ENCODE measurements at places on chromosomes 2 and 18.
A peak's percentile ranks its signal among the peaks of the same experiment; 100 is the strongest.

- no peak for DNase-seq
These were observed 17.3 kb downstream of the MTA3 start for GRCh38 chr2:42585779-42586178.

DNA sequence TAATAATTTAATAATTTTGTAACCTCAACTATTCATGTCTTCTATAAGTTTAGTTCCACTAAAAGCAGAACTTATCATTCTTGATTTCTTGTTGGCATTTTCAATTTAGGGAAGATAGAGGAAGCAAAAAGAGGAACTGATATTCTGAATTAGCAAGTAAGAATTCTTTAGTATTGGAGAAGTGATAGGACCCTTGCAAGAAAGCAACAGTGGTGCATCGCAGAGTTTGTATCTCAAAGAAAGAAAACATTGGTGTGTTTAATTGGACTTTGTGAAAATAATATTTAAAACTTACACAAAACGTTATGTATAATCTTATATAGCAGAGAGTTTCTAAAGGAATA is 36.5 kb upstream of the TNFRSF11A start:
- no peak for DNase-seq

DNA sequence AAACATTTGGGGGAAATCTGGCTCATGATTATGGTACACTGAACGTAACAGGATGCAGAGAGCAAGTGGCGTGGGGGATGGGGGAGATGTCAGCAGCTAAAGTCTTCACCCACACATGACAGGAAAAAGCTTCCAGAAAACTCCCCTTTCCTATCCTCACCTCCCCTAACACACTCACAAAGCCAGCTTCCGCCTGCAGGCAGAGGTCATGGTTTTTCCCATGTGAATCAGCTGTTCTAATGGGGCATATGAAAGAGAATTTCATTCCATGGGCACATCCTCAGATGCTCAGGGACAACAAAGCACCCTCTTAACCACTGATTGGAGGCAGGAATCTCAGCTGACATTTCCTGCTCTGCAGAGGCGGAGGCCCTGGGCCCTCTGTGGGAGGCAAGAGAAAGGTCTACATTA is 129.1 kb downstream of the TSN start:
- DNase-seq: no peak

DNA sequence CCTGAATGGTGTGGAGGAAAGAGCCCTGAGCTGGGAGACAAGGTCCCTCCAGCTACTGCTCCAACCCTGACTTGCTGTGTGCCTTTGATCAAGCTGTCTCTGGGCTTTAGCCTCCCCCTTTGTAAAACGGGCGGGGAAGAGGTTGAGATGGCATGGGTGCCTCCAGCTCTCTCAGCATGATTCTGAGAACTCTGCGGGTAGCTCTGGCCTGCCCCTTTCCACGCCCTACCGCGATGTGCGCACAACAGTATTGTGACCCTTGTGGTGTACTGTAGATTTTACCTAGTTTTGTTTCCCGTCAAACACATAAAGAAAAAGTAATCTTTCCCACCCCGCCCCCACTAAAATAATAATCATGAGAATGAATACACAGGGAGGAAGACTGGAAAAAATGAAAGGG is 5.3 kb downstream of the CD8A start:
- peak; percentile 93 for DNase-seq

DNA sequence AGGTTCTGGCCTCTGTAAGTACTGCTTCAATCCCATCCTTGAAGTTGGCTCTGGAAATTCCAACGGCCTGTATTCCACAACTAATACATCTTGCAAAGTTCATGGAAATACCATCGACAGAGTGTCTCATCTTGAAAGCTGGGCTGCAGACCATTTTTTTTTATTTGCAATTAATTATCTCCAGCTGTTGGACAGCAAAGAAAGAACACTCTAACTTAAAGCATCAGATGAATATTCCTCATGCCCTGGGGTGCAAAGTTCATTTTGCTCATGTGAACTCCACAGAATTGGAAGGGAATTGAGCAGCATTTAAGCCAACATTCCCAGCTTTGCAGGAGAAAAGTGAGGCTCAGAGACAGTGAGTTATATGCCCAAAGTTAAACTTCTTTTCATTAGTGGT is 96.5 kb upstream of the PIEZO2 start:
- no peak for DNase-seq

GRCh38 chr2:43174368-43174916 is 52.0 kb downstream of the ZFP36L2 start:
- DNase-seq: peak; percentile 66

DNA sequence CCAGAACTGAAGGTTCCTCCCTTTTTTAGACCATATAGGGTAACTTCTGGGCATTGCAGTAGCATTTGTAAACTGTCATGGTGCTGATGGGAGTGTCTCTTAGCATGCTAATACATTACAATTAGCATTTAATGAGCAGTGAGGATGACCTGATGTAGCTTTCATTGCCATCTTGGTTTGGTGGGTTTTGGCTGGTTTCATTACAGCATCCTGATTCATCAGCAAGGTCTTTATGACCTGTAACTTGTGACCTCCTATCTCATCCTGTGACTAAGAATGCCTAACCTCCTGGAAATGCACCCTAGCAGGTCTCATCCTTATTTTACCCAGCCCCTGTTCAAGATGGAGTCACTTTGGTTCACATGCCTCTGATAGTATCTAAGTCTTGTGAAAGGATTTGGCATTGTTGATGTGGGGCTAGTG is 159.0 kb downstream of the TMX3 start:
- no peak for DNase-seq

DNA sequence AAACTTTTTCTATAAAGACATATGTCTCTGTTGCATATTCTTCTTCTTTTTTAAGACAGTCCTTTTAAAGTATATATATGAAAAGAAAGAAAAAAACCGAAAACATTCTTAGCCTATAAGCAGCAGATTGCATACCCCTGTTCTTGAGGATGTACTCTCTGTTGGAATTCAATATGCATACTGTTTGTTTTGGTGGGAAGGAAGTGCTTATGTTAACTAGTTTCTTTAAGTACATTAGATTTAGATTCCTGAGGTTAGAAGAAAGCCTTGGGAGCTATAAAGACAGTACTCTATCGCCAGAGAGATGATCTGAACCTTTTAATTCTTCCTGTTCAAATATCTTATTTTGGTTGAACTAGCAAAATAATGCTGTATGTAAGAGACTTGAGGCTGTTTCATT is 46.8 kb upstream of the TBR1 start:
- no peak for DNase-seq

GRCh38 chr2:21372654-21373053 is 248.9 kb downstream of the TDRD15 start:
- no peak for DNase-seq

- no peak for DNase-seq
These were observed 165.2 kb upstream of the FOSL2 start for GRCh38 chr2:28227498-28227897.

DNA sequence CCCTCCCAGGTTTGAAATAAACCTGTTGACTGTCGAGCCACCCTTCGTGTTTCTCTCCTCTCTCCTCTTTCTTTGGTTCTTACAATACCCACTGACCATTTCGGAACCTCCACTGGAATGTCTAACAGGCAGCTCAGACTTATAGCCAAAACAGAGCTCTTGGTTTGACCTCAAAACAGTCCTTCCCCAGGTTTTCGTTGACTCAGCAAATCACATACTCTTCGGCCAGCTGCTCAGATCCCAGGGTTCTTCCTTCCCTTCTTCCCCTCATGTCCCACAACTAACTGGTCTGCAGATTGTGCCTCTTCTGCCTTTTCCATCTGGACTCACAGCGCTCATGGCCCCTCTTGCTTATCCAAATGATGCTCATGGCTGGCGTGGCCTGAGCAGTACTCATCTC is 4.7 kb downstream of the ARMC9 start:
- DNase-seq: no peak

DNA sequence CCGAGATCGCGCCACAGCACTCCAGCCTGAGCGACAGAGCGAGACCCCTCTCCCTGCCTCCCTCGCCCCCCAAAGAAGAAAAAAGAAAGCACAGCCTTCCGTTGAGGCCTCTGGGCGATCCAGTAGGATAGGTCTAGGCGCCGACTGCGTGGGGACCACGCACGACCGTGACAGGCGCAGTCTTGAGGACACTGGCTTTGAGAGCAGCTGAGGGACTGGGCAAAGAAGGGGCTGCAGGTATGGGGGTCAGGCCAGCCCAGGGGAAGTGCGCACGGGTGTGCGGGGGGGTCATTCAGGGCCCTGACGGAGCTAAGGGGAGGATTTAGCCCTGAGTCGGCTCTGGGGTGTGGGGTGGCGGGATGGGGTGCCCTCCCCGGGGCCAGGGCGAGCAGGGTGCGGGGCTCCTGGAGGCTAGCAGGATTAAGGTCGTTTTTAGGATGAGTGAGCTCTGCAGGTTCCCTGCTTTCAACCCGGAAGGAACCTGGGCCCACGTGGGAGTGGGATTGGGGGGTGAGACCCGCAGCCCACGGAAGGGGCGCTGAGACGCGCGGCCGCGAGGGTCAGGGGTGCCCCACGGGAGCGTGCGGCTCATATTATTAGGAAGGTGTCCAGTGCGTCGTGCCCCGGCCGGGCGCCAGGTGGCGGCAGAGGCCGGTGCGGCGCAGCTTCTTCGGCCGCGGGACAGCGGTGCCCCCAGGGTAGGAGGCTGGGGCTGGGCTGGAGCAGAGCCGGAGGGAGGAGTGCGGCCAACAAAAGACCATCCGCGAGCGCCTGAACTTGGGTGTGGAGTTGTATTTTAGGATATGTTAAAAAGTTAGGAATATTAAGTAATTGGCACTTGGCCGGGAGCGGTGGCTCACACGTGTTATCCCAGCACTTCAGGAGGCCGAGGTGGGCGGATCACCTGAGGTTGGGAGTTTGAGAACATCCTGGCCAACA is 20.5 kb upstream of the ZNF236 start:
- DNase-seq: peak; percentile 51

DNA sequence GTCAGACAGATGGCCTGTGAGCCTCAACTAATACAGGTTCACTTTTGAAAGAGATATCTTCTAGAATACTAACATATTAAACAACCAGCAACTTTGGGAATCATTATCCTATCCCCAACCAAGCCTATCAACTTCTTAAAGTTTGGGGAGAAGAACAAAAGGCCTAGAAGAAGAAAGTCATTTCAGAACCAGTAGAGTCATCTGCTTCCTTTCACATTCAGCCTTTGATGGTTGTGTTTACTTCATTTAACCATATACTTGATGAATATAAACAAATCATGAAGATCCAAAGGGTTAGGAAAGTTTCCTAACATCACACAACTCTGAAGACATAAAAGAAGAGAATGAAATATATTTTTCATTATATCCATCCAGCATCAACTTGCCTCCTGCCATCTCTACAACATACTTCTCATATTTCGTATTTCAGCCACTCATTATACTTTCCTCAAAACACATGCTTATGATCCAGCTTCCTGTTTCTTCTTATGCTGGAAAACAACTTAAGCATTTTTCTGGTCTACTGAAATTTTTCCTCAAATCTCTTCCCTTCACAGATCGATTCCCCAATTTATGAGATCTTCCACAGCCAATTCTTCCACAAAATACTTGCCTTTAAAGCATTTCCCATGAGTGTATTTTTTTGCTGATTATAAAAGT is 114.3 kb downstream of the CACNB4 start:
- no peak for DNase-seq

DNA sequence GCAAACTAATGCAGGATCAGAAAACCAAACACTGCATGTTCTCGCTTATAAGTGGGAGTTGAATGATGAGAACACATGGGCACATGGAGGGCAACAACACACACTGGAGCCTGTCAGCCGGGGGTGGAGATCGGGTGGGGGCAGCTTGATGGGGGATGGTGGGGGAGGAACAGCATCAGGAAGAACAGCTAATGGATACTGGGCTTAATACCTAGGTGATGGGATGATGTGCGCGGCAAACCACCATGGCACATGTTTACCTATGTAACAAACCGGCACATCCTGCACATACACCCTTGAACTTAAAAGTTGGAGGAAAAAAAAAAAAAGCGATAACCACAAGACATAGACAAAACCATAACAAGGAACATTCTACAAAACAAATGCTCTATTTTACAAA is 10.4 kb downstream of the CHMP3 start:
- no peak for DNase-seq

GRCh38 chr2:85648619-85649018 is 19.4 kb downstream of the SFTPB start:
- no peak for DNase-seq

GRCh38 chr18:44871771-44872170 is 191.1 kb downstream of the SETBP1 start:
- no peak for DNase-seq

GRCh38 chr2:85582492-85582891 is 1.7 kb upstream of the VAMP5 start:
- DNase-seq: no peak

DNA sequence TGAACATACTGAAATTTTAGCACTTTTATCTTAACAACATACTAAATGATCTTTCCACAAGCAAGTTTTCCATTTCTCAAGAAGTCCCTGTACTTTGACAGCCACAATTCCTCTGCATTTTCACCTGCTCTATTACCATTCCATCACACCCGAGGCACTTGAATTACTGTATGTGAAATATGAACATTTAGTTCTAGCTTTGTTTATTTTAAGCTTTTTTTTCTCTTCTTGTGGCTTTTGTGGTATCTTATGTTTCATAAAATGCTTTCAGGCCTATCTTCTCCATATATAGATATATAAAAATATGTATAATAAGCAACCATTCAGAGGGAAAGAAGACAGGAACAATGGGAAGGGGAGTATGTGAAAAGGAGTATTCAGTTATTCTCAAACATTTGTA is 693.9 kb downstream of the SATB2 start:
- no peak for DNase-seq

- no peak for DNase-seq
These were observed 100.9 kb downstream of the FHOD3 start for GRCh38 chr18:36398419-36398818.

GRCh38 chr2:240298117-240298790 is 137.2 kb upstream of the GPC1 start:
- no peak for DNase-seq

- DNase-seq: peak; percentile 15
These were observed 202.6 kb downstream of the TGIF1 start for GRCh38 chr18:3652380-3653262.

GRCh38 chr2:122480501-122481243 is 725.2 kb downstream of the TSN start:
- DNase-seq: no peak

GRCh38 chr2:232324778-232325177 is 53.8 kb upstream of the ALPP start:
- DNase-seq: no peak

DNA sequence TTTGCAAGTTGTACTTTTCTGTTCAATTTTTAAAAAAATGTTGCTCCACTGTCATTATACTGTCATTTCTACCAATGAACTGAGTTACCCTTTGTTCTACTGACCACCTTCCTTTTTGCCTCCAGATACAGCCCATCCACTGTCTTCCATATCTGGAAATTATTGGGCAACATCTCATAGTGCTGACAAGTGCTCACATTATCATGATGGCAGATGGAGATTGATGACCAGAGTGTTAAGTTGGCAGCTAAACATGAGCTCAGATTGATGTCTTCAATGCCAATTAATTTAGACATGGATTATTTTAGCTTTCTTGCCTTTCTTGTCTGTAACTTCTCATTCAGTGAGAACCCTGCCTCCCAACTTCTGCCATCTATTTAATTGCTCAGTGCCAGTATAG is 76.6 kb downstream of the KIAA1328 start:
- DNase-seq: no peak

- DNase-seq: peak; percentile 90
These were observed 115.0 kb downstream of the SPTBN1 start for GRCh38 chr2:54570925-54571694.

Data from stimulated activated naive CD8-positive, alpha-beta T cell treated with anti-CD3 and anti-CD28 coated beads, Interleukin-15, amount 100 ng/mL, for 72 hours (primary cell).